Stimulated activated CD8-positive, alpha-beta memory T cell treated with anti-CD3 and anti-CD28 coated beads, Interleukin-7, amount 100 ng/mL, for 24 hours (primary cell): ENCODE measurements at places on chromosomes 1 and 21.
A peak's percentile ranks its signal among the peaks of the same experiment; 100 is the strongest.

DNA sequence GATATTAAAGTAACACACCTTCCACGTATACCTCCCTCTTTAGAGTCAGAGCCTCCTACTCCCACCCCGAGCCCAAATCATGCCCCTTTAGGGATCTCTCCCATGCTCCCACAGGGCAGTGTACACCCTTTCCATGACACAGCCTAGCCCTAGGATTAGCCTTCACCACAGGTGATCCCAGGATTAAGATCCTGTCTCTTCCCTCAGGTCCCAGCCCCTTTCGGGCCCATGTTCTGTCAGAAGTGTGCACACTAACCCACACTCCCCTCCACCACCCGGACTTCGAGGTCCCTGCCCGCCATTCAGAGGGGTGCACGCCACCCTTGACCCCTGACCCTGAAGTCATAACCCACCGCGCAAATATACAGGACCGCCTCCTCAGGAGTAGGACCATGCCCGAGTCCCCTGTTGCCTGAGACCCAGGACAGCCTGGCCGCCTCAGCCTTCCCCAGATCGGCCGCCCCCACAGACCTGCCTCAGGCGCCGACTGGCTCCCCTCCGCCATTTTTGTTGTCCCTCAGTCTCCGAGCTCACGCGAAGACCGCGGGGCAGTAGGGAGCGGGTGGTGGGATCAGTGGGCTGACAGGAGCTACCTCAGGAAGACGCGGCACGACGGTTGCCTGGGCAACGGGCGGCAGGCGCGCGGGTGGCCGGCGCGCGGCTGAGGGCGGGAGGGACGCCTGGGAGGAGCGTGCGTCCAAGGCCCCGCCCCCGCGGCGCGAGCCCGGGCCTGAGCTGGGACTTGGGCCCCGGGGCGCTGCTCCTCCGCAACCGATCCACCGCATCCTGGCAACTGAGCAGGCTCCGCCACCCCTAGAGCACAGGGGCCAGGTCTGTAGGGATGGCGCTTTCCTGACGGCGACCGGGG lies at the start of gene AGBL4:
Gene AGBL4, minus strand, starts transcription at position 663 of the 868 bp plus-strand sequence.
- no peak for DNase-seq

GRCh38 chr1:232486454-232487207 lies 143.3 kb downstream of the SIPA1L2 start:
- DNase-seq = no peak

DNA sequence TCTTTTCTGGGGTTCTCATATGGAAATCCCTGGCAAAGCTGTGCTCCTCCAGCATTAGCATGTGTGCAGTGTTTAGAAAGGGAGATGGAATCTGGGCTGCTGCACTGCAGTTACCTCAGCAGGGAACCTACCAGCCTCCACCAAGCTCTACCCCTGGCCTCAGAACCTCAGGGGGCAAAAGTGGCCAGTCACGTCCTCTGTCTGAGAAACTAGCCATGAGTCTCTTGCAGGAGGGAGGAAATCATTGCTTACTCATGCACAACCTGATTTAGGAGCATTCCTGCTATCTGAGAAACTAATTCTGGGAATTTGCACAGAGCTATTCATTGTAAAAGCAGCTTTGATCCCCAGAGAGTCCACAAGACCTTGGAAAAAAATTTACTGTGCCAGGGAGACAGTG lies 80.6 kb upstream of the IPO9 start:
- no peak for DNase-seq

GRCh38 chr1:17502326-17502778 lies 37.1 kb upstream of the ARHGEF10L start:
- DNase-seq = peak; percentile 15

- DNase-seq = no peak
Observed at GRCh38 chr1:108016451-108016920, 51.5 kb upstream of the VAV3 start.

GRCh38 chr1:209064850-209065706 lies 518.4 kb upstream of the CAMK1G start:
- no peak for DNase-seq

DNA sequence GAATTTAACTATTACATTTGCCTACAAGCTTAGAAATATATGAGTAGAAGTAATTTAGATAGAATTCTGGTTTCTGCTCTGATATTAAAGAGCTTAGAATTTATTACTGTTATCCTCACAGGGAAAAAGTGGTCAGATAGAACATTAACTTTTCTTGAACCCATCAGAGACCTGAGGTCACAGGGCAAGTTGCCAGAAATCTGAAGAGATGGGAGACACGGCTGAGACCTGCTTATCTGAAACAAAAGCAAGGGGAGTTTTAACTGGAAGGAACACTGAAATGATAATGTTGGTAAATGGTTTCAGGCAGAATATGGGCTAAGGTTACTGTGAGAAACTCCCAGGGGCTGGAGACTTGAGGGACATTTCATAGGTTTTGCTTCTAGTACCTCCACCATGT lies 28.0 kb upstream of the USP25 start:
- no peak for DNase-seq

GRCh38 chr1:40628903-40629292 lies 36.6 kb downstream of the RIMS3 start:
- DNase-seq = no peak

GRCh38 chr1:158179301-158180041 lies 1.2 kb upstream of the CD1D start:
- no peak for DNase-seq

- no peak for DNase-seq
Observed at GRCh38 chr1:198359024-198359653, 181.3 kb downstream of the ATP6V1G3 start.

- DNase-seq = no peak
Observed at GRCh38 chr1:116226017-116226416, 114.8 kb downstream of the MAB21L3 start.

- DNase-seq = no peak
Observed at GRCh38 chr1:46772571-46772970, 26.3 kb upstream of the CYP4B1 start.

DNA sequence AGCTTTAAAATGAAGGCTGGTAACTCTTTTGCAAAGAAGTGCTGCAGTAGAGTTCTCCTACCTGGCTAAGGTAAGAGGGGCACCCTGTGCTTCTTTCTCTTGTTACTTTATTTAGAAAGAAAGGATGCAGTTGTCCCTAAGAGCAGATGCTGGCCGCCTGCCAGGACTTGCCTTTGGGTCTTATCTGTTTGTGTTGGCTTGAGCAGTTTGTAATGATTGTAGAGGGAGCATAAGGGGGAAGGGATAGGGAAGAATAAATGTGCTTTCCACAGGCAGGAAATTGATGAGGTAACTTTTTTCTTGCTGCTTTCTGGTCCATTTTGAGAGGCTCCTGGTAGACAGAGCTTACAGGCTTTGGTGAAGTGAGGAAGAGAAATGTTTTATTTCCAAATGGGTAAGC lies 229.6 kb downstream of the HHAT start:
- DNase-seq = no peak
